ENCODE measurements at places on chromosomes 7 and 10.

GRCh38 chr7:64884913-64885370, 18.1 kb upstream of the ZNF273 start:
- DNase-seq = no peak

- DNase-seq = no peak
Measured at GRCh38 chr7:43631559-43631958, 48.7 kb downstream of the STK17A start.

GRCh38 chr10:25761937-25762336, 172.1 kb upstream of the MYO3A start:
- no peak for DNase-seq

DNA sequence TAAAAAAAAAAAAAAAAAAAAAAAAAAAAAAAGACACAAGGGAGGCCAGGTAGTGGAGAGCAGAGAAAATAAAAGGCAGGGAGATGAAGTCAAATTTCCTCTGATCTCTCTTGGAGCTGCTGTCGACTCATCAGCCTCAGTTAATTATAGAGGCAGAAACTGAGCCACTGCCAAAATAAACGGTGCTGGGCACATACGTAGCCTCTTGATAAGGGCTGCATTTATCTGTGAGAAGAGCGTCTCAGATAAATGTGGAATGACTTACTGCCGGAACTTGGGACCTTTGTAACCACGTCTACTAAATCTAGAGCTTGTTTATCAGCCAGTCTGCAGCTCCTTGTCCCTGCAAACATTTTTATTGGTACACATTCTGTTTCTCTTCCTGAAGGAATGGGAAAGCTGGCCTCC, 162.3 kb downstream of the BAMBI start:
- no peak for DNase-seq

DNA sequence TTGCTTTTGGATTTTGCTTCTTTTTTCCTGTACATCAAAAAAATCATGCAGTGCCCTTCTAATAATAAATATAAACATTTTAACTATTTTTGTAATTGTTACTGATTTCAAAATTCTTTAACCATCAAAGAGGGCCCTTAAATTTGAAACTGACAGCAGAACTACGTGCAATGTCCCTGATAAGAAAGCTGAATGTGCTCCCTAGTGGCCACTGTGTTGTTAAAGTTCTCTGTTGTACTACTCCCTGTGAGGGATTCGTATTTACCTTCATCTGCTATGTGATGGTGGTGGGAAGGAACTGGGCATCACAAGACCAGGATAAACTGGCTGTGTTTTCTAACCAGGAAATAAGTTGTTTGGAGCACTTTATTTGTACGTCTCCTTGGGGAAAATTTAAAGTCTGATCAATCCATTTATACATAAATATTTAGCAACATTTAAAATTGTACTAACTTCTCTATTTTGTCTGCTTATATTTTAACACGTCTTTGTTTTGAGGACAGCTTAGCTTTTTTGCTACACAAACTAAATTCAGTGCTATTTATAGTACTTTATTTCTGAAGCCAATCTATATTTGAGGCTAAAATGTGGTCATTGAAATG, 322.4 kb downstream of the HGF start:
- DNase-seq = no peak

- DNase-seq = no peak
Measured at GRCh38 chr10:60086421-60086820, 180.1 kb upstream of the CCDC6 start.

DNA sequence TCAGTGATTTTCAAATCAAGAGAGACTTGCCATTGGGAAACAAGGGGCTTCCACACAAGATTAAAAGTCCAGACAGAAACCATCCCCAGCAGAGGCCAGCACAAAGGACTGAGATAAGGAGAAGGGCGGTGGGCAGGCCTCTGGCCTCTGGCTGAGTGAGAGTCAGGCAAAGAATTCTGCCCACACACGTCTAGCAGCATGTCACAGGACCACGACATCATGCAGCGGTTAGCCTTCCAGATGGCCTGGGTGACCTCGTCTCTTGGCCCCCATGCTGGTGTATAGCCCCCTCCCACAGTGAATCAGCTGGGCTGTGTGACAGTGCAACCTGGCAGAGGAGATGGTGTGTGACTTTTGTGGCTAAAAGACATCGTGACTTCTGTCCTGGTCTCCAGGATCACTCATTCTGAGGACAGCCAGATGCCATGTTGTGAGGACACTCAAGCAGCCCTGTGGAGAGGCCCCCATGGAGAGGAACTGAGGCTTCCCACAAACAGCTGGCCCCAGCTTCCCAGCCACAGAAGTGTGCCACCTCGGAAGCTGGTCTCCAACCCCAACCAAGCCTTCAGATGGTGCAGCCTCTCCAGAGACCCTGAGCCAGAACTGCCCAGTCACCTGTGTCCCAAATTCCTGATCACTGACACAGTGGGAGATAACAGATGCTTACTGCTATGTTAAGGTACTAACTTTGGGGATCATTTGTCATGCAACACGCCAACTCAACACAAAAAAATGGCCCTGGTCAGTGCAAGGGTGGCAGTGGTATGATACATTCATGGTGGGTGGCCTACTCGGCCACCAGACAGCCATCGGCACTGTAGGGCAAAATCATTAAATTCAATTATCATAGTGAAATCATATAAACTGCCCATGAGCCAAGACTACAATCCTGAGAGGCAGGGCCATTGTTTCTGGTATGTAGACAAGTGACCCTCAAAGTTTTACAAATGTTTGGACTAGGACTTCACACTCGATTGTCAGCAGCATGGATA, 73.2 kb downstream of the TNS3 start:
- no peak for DNase-seq

DNA sequence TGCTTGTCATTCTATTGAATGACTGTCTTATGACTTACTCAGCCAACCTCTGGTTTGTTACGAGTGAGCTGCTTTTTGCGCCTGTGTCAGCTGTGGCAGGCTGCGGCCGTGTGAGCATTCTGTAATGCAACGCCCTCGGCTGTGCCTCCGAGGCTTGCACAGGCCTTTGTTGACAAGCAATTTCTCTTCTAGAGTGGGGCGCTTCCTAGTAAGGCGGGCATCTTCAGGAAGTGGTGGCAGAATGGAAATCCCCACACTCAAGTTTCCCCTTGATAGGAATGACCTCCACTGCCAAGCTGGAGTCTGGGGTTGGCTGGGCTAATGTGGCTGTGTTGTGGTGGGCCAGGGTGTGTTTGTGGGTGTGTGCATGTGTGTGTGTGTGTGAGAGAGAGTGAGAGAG, 20.2 kb upstream of the TMEM178B start:
- no peak for DNase-seq

DNA sequence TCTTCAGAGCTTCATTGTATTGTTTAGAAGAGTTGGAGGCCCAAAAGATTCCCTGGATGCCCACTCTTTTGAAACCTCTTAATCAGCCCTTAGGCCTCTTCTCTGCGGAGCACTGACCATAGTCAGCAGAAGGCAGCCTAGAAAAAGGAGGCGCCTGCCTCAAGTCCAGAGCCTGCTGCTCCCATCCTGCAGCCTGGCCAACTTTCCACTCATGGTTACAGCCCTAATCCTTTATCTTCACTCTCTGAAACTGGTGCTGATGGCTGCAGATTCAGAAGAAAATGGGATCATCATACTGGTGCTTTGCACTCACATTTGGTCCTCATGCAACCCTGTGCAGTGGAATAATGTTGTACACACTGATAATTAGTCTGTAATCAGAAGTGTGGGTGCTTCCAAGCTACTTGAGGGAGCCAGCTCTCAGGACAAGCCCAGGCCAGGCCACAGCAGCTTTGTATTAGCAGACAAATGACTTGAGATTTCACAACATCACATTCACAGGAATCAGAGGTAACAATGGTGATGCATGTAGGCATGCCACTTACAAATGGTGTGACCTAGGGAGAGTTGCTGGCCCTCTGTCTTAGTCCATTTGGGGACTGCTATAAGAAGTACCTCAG, 272.9 kb downstream of the GALNT17 start:
- DNase-seq = no peak

GRCh38 chr10:92868557-92868956, 20.2 kb downstream of the EXOC6 start:
- no peak for DNase-seq

DNA sequence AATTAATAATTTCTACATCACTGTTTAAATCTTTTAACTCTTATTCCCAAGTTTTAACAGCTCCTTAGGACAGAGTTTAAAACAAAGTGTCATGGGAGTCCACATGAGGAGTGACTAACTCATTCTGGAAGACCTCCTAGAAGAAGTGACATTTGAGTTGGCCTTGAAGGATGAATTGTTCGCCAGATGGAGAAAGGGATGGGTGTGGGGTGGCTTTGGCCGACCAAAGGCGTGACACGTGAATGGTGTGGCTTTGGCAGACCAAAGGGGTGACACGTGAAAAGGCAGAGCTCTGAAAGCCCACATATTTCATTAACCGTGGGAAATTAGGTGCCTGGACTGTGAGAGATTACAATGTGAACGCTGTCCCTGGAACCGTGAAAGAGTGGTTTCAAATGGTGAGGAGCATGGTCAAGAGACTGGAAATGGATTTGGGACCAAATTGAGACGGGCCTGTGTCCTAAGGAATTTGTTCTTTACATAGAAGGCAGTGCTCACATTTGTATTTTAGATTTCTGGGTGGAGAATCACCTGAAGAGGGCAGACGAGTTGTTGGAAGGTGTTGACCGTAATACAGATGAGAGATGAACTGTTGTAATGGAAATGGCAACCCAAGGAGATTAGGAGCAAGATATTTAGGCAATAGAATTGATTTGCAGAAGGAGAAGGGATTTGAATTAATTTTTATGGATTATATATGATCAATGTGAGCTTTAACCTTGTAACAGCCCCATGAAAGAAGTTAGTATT, 228.1 kb downstream of the BICC1 start:
- no peak for DNase-seq

- no peak for DNase-seq
Measured at GRCh38 chr7:55641811-55642210, 69.5 kb upstream of the VOPP1 start.

DNA sequence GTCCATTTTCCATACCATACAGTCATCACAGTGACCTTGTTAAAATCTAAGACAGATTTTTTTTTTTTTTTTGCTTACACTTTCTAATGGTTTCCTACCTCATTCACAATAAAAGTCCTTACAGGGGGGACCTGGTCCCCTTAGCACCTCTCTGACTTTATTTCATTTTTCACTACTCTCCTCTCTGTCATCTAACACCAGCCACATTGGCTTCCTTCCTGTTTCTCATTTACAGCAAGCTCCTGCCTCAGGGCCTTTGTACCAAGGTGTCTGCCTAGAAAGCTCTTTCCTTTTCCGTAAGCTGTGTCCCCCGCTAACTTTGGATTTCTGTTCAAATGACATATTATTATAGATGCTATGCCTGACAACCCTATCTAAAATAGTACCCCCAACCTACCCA, 27.7 kb downstream of the CC2D2B start:
- DNase-seq = no peak

- DNase-seq = no peak
Measured at GRCh38 chr7:70812511-70812910, 319.4 kb upstream of the GALNT17 start.

DNA sequence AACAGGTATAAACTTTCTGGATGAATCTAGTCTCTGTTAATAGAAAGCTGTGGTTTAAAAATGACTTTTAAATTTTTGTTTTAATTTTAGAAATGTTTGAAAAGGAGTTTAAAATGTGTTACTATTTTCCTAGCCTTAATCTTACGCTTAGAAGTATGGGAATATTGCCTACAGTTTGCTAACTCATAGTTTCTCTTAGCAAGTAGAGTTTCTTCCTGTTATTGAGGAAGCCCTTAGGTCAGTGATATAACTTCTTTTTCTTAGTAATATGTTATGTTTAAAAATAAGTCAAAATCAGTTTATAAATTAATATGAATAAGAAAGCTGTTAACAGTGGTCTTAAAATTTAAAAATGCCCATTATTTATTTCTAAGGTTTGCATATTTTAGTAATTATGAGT, 3.1 kb downstream of the STARD3NL start:
- no peak for DNase-seq

GRCh38 chr7:80940539-80941207, 21.8 kb upstream of the SEMA3C start:
- DNase-seq = no peak

DNA sequence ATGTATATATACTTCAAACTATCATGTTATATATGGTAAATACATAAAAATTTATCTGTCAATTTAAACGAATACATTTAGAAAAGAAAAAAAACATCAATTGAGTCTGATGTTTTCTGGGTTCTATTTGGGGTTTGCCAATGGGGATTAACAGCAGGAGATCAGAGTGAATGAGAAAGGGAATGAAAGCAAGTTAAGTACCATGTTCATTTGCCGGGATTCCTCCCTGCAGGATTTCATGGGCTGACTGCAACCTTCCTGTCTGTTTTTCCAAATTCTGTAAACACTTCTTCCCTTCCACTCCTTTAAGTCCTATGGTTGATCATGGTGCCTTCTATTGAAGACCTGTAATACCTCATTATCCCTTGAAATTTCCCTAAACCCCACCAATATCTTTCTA, 33.9 kb upstream of the SEMA3A start:
- DNase-seq = no peak

- DNase-seq = no peak
Measured at GRCh38 chr10:75470901-75471300, 39.5 kb downstream of the LRMDA start.

DNA sequence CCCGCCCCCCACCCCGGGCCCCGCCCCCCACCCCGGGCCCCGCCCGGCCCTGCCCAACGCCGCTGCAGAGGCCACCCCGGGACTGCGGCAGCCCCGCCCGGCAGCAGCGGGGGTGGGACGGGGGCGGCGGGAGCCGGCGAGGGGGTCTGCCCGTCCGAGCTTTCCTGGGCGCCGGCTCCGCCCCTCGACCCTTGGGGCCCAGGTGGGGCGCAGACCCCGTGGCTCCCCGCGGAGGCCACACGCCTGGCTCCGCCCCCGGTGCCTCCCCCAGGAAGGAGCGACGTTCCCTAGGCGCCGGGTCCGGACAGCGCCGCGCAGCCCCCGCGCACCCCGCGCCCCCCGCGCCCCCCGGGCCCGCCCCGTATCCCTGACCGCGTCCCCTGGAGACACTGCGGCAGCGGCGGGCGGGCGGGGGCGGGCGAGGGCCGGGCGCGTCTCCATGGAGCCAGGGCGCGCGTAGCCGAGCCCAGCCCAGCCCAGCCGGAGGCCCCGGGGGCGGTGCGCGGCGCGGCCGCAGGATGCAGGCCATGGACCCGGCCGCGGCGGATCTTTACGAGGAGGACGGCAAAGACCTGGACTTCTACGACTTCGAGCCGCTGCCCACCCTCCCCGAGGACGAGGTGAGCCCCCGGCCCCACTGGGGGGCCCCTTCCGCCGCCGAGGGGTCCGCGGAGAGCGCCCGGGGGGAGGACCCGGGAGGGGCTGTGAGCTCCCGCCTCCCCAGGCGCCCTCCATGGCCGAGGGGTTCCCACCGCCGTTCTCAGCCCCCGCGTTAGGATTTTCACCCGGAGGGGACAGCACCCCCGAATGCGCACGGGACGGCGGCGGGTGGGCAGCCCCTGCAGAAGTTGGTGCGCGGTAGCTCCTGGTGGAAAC, at the start of gene KNDC1:
Gene KNDC1 (plus strand): TSS at position 270 of the 876 bp plus-strand sequence. CDS start 249 bp downstream, at position 519.
- no peak for DNase-seq

- DNase-seq = no peak
Measured at GRCh38 chr7:102215256-102215655, 71.4 kb upstream of the SH2B2 start.

GRCh38 chr7:157222687-157223086, 84.0 kb downstream of the UBE3C start:
- DNase-seq = no peak

- no peak for DNase-seq
Measured at GRCh38 chr10:75008952-75009351, 102.5 kb upstream of the SAMD8 start.
